B cell (primary cell): ENCODE measurements at places on chromosomes 5 and 9.
A peak's percentile ranks its signal among the peaks of the same experiment; 100 is the strongest.

- H3K4me1 ChIP-seq, result no peaks in the 10 kb centered on the region
- no peak overlapping the region for H3K27ac ChIP-seq
- DNase-seq, result no peak
- no peak overlapping the region for H3K4me3 ChIP-seq
Observed at GRCh38 chr5:92945605-92946097, 635.4 kb downstream of the NR2F1-AS1 start.

- H3K27ac ChIP-seq, result no peak overlapping the region
- no peak for DNase-seq
- H3K36me3 ChIP-seq, result no peaks in the 10 kb centered on the region
- no peaks in the 10 kb centered on the region for H3K27me3 ChIP-seq
- H3K4me1 ChIP-seq, result no peaks in the 10 kb centered on the region
- no peak overlapping the region for H3K4me3 ChIP-seq
Observed at GRCh38 chr5:68592351-68592750, 376.8 kb downstream of the PIK3R1 start.

DNA sequence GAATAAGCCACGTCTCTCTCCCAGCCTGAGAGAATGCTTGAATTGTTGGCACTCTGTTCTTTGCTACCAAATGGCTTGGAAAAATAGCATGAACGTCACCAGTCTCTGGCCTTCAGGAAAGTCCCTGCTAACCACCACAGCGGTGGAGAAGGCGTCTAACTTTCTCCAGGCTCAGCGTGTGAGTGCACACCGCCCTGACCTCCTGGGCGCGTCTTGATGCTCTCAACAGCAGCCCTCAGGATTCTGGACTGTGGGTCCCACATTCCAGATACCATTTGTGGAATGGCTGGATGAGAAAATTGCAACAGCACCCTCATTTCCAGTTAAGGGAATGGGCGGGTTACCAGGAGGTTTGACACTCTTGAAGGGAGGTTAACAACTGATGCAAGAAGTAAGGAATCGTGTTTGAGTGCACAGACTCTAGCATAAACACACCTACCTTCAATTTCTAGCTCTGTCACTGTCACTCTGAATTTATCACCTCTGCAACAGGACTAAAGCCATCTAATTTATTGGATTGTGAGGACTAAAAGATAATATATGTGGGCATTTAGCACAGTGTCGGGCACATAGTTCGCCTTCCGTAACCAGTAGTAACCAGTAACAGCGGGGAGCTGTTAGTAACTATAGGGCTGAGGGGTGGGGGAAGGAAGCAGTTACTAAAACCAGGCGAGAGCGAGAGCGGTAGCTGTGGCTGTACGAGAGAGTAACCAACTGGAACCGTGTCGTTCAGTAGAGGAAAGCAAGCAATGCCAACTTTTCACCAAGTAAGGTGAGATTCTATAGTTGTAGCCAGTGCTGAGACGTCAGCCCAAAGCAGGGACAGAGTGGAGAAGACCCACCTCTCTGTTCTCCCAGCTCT is 807 bp upstream of the PLGRKT start:
- H3K27ac ChIP-seq, result peak overlapping the region; percentile 85
- DNase-seq, result peak; percentile 83
- H3K27me3 ChIP-seq, result no peaks in the 10 kb centered on the region
- H3K4me1 ChIP-seq, result peaks cover 22% of the 10 kb centered on the region

GRCh38 chr9:4062966-4063365 is 236.9 kb downstream of the GLIS3 start:
- no peak overlapping the region for H3K4me3 ChIP-seq
- no peaks in the 10 kb centered on the region for H3K36me3 ChIP-seq
- H3K27me3 ChIP-seq, result no peaks in the 10 kb centered on the region

GRCh38 chr9:92187989-92188714 is 72.9 kb upstream of the SPTLC1 start:
- no peak for DNase-seq
- H3K4me3 ChIP-seq, result no peak overlapping the region
- no peaks in the 10 kb centered on the region for H3K36me3 ChIP-seq
- no peaks in the 10 kb centered on the region for H3K4me1 ChIP-seq

DNA sequence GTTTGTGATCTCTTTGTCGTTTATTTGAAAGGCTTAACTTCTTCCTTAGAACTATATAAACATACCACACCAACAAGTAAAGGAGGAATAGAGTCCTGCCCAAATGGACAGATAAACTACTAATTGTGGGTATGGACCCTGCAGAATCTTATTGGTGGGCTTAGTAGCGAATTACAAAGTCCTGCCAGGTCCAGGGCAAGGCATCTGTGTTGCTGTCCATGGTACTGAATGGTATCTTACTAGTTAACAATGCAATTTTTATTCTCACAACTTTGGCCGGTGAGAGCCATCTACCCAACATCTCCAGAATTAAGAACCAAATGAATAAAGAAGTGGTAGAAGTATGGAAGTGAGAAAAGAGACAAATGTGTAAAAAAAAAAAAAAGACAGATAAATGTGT is 1782.4 kb upstream of the WWC1 start:
- H3K27me3 ChIP-seq, result no peaks in the 10 kb centered on the region
- H3K27ac ChIP-seq, result no peak overlapping the region
- no peaks in the 10 kb centered on the region for H3K36me3 ChIP-seq
- no peak overlapping the region for H3K4me3 ChIP-seq
- DNase-seq, result no peak

DNA sequence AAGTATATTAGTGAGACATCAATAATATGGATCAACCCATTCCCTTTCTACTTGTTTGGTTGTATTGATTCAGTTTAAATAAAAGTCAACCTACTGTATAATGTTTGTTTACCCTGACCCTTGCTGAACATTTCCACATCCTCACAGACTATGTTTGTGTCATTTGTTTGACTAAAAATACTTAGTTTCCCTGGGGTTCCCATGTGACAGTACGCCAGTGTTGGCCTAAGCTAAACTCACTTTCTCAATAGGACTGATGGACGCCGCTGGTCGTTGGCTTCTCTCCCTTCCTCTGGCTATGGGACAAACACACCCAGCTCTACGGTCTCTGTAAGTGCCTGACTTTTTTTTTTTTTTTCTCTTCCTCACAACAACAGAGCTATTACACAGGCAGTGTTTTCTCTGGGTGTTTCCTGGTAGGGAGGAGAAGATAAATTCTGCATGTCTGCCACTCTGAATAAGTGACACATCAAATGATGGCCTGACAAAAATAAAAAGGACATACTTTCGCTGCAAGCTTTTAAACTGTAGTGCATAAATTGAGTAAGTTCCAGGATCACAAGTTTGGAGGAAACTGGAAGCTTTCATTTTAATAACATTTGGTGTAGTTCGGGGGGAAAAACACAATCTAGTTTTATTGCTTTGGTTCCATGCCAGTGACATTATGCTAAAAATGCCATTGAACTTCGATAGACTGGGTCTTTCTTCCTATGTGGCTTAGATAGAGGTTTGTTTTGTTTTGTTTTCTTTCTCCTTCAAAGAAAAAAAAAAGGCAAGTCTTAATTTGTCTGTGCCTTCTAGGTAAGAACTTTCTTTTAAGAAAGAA is 101.0 kb downstream of the CD180 start:
- DNase-seq, result no peak
- H3K27me3 ChIP-seq, result no peaks in the 10 kb centered on the region
- no peak overlapping the region for H3K27ac ChIP-seq
- no peaks in the 10 kb centered on the region for H3K4me1 ChIP-seq
- H3K36me3 ChIP-seq, result no peaks in the 10 kb centered on the region

GRCh38 chr5:168877132-168877892 is 298.1 kb upstream of the PANK3 start:
- no peaks in the 10 kb centered on the region for H3K36me3 ChIP-seq
- H3K27ac ChIP-seq, result no peak overlapping the region
- DNase-seq, result no peak
- peaks cover 8% of the 10 kb centered on the region for H3K27me3 ChIP-seq
- peaks cover 23% of the 10 kb centered on the region for H3K4me1 ChIP-seq
- H3K4me3 ChIP-seq, result no peak overlapping the region

DNA sequence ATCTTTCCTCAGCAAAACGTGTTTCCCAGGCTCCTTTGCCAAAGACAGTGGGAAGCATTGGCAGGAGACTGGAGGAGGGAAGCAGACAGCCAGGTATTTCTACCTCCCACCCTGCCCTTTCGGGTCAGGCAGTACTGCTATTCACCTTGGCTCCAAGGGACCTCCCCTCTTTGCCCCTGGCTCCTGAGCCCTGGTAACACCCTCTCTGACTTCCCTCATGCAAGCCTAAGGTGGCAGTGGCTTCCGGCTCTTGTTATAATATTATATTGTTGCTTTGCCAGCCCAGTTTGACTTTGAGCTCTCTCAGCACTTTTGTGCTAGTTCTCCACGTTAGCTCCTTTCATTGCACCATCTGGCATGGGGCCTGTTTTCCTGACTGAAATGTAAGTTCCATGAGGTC is 81.6 kb upstream of the IFNK start:
- H3K27me3 ChIP-seq, result no peaks in the 10 kb centered on the region
- DNase-seq, result no peak
- H3K4me1 ChIP-seq, result peaks cover 50% of the 10 kb centered on the region
- peaks cover 3% of the 10 kb centered on the region for H3K36me3 ChIP-seq

GRCh38 chr5:176350416-176350815 is 11.1 kb downstream of the KIAA1191 start:
- no peaks in the 10 kb centered on the region for H3K36me3 ChIP-seq
- no peak overlapping the region for H3K27ac ChIP-seq
- H3K4me1 ChIP-seq, result no peaks in the 10 kb centered on the region
- no peak for DNase-seq
- no peaks in the 10 kb centered on the region for H3K27me3 ChIP-seq
- H3K4me3 ChIP-seq, result no peak overlapping the region

DNA sequence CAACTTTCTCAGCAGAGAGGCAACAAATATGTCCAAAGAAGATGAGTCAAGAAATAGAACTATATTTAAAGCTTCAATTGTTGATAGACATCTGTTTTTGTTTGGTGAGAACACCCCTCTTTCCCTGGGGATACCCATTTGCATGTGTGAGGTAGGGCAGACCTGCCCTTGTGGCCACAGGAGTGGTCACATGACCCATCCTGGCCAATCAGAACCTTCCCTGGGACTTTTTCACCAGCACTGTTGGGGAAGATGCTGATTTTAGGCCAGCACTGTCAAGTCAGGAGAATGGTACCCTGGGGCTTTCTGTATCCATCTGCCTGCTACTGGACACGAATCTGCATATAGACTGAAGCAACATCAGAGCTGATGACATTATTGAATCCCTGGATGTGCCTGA is 211.2 kb downstream of the CDK5RAP2 start:
- H3K27me3 ChIP-seq, result no peaks in the 10 kb centered on the region
- H3K4me3 ChIP-seq, result no peak overlapping the region
- H3K4me1 ChIP-seq, result no peaks in the 10 kb centered on the region
- H3K27ac ChIP-seq, result no peak overlapping the region

- no peak overlapping the region for H3K4me3 ChIP-seq
- H3K27ac ChIP-seq, result no peak overlapping the region
- H3K36me3 ChIP-seq, result no peaks in the 10 kb centered on the region
- DNase-seq, result no peak
Observed at GRCh38 chr5:133149345-133149744, 97.5 kb downstream of the HSPA4 start.

DNA sequence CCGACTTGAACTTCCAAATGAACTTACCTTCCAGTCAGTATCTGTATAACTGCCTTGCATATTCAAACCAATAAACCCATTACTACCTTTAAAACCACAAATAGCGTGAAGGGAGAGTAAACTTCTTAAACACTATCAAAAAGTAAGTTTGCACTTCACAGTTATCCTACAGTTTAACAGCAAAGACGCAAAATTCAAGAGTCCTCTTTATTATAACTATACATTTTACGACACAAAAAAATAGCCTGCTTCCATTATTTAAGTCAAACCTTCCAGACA is 1.8 kb downstream of the PTBP3 start:
- peaks cover 21% of the 10 kb centered on the region for H3K4me1 ChIP-seq
- H3K36me3 ChIP-seq, result no peaks in the 10 kb centered on the region
- H3K27me3 ChIP-seq, result no peaks in the 10 kb centered on the region
- H3K4me3 ChIP-seq, result no peak overlapping the region

DNA sequence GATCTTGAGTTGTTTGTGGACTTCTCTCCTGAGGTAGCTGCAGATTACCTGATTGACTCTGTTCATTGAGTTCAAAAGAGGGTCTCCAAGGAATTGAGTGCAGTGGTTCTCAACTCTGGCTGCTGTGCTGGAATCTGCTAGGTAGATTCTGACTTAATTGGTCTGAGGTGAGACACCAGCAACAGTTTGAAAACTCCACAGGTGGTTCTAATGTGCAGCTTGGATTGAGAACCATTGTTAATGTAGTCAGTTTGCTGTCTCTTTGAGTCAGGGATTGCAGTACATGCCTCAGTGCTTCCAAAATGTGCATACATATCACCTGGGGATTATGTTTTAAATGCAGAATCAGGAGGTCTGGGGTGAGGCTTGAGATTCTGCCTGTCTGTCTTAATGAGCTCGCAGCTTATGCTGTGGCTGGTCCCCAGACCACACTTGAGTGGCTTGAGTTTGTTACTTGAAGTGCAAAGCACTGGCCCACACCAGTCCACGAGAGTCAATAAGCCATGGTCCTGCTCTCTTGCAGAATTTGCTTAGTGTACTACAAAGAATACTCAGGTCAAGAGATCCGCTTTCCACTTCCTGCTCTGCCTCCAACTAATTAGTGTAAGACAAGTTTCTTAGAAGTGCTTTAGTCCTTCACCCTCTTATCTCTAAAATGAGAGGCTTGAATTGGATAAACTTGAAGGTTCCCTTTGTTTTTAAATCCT is 82.3 kb downstream of the ATG10 start:
- no peak overlapping the region for H3K27ac ChIP-seq
- H3K4me3 ChIP-seq, result no peak overlapping the region
- no peaks in the 10 kb centered on the region for H3K27me3 ChIP-seq
- H3K4me1 ChIP-seq, result no peaks in the 10 kb centered on the region

- H3K27me3 ChIP-seq, result no peaks in the 10 kb centered on the region
- no peak overlapping the region for H3K4me3 ChIP-seq
- H3K36me3 ChIP-seq, result no peaks in the 10 kb centered on the region
- DNase-seq, result peak; percentile 67
- peaks cover 97% of the 10 kb centered on the region for H3K4me1 ChIP-seq
Observed at GRCh38 chr5:56840597-56840996, 25.2 kb downstream of the MAP3K1 start.

DNA sequence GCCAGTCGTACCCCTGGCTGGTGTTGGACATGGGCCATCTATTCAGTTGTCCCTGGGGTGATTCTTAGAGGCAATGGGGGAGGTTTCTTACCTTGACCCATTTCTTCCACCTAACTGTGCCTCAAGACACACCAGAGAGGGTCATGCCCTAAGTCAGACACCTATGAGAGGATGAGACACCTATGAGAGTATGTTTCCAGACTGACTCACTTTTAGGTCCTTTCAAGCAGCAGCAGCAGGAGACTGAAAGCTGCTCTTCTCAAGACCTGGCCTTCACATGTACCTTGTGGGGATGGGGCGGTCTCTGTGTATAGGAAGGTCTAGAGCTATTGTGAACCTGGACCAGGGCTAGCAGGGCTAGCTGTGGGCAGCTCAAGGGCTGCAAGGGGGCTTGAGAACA is 130.1 kb downstream of the TENT4A start:
- no peaks in the 10 kb centered on the region for H3K4me1 ChIP-seq
- H3K4me3 ChIP-seq, result no peak overlapping the region
- no peaks in the 10 kb centered on the region for H3K36me3 ChIP-seq
- no peak for DNase-seq
- no peaks in the 10 kb centered on the region for H3K27me3 ChIP-seq

- H3K4me3 ChIP-seq, result no peak overlapping the region
- no peaks in the 10 kb centered on the region for H3K36me3 ChIP-seq
Observed at GRCh38 chr9:127555840-127556820, 55.9 kb upstream of the STXBP1 start.
